ENCODE measurements at places on chromosomes 6 and 20. TPM values are rescaled to one million over a fixed set of nuclear protein-coding genes. Genes with fewer than 3 reads are reported as not detected.
A peak's percentile ranks its signal among the peaks of the same experiment; 100 is the strongest.

DNA sequence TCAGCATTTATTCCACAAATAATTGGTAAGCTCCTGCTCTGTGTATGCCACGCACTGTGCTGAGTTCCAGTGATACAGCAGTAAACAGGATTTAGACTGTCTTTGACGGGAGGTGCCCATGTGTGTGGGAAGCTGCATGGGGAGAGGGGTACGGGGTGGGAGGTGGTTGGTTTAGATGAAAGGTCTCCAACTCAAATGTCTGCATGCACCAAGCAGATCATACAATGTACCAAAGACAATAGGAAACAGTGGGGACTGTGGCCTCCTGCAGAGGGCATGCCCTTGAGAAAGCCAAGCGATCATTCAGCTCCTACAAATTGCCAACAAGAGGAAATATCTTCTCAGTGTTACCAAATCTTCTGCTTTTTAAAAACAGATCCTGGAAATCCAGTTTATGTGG lies 36.1 kb downstream of the SLC22A2 start:
- no peaks in the 10 kb centered on the region for H3K27me3 ChIP-seq
- no peak for DNase-seq
- no peaks in the 10 kb centered on the region for H3K36me3 ChIP-seq

DNA sequence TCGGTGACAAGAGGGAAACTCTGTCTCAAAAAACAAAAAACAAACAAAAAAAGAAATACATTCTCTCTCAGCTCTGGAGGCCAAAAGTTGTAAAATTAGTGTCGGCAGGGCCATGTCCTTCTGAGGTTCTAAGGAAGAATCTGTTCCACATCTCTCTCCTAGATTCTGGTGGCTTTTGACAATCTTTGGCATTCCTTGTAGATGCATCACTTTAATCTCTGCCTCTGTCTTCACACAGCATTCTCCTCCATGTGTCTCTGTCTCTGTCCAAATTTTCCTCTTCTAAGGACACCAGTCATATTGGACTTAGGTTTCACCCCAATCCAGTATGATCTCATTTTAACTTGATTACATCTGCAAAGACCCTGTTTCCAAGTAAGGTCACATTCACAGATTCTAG lies 9.1 kb downstream of the PPP2R5D start:
- H3K27ac ChIP-seq = no peak overlapping the region
- no peaks in the 10 kb centered on the region for H3K27me3 ChIP-seq
- no peak for DNase-seq
- peaks cover 11% of the 10 kb centered on the region for H3K36me3 ChIP-seq
- H3K4me3 ChIP-seq = no peak overlapping the region
- H3K4me1 ChIP-seq = no peaks in the 10 kb centered on the region

DNA sequence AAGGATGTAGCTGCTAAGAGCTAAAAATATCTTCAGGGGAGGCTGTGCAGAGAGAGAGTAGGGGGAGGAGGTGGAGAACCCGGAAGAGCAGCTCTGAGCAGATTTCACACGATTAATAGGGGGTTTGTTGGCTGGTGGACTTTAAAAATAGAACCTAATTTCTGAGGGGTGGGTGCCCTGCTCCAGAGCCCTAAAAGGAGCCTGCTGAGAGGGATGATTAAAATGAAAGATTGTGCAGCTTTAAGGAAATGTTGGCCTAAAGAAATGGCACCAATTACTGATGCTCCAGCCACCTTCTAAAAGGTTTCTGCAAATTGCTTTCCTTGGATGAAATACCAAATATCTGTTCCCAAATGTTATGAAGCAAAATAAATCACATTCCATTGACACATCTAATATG lies 202.8 kb upstream of the BTBD3 start:
- no peak overlapping the region for H3K27ac ChIP-seq
- no peaks in the 10 kb centered on the region for H3K27me3 ChIP-seq
- H3K4me1 ChIP-seq = no peaks in the 10 kb centered on the region

GRCh38 chr6:87103977-87104601 lies 9.2 kb upstream of the CGA start:
- H3K27ac ChIP-seq = no peak overlapping the region
- H3K36me3 ChIP-seq = no peaks in the 10 kb centered on the region
- peaks cover 3% of the 10 kb centered on the region for H3K27me3 ChIP-seq

Gene CD93
- not detected for total RNA-seq

GRCh38 chr6:44471271-44471981 lies 83.9 kb downstream of the CDC5L start:
- no peak for DNase-seq
- H3K27me3 ChIP-seq = peaks cover 50% of the 10 kb centered on the region
- H3K36me3 ChIP-seq = no peaks in the 10 kb centered on the region
- peaks cover 7% of the 10 kb centered on the region for H3K4me1 ChIP-seq
- no peak overlapping the region for H3K4me3 ChIP-seq

- no peaks in the 10 kb centered on the region for H3K4me1 ChIP-seq
- H3K27me3 ChIP-seq = peaks cover 18% of the 10 kb centered on the region
- H3K36me3 ChIP-seq = no peaks in the 10 kb centered on the region
- no peak for DNase-seq
- no peak overlapping the region for H3K4me3 ChIP-seq
- H3K27ac ChIP-seq = no peak overlapping the region
Measured at GRCh38 chr6:170091639-170092579, 199.0 kb downstream of the DLL1 start.

Gene ADGRG6
- total RNA-seq = 83.6 TPM

DNA sequence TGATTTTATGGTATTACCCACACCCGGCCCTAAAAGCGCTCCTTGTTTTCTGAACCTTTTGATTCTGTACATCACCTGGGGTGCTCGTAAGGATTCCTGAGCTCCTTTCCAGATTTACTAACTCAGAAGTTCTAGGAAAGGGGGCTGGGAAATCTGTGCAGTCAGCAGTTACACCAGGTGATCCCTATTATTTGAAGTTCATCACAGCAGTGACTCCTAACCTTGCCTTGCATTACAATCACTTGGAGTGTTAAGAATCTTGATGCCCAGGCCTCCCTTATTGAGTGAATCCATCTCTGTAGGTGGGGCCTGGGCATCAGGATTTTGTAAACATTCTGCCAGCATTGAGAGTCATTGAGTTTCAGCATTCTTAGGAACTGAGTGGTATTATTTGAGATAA lies 44.7 kb downstream of the BMP6 start:
- H3K27me3 ChIP-seq = no peaks in the 10 kb centered on the region
- H3K4me3 ChIP-seq = no peak overlapping the region
- no peak overlapping the region for H3K27ac ChIP-seq
- H3K36me3 ChIP-seq = no peaks in the 10 kb centered on the region

DNA sequence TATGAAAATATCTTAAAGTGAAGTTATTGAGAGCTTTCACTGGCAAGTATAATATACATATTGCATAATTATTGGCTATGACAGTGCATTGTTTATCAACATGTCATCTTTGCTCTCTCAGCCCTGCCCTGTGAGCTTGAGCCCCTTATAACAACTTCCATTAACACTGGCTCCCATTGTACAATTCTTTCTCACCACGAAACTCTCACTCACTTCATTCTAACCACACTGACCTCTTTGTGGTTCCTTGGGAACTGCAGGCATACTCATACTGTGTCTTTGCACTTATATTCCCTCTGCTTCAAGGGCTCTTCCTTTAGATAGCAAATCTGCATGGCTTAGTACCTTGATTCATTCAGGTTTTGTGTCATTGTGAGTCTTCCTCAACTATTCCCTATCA lies 411.8 kb downstream of the CDKAL1 start:
- no peaks in the 10 kb centered on the region for H3K36me3 ChIP-seq
- H3K27me3 ChIP-seq = no peaks in the 10 kb centered on the region
- peak overlapping the region; percentile 5 for H3K27ac ChIP-seq
- H3K4me1 ChIP-seq = peaks cover 22% of the 10 kb centered on the region

GRCh38 chr6:164408868-164409267 lies 900.5 kb downstream of the C6orf118 start:
- no peaks in the 10 kb centered on the region for H3K4me1 ChIP-seq
- H3K27me3 ChIP-seq = no peaks in the 10 kb centered on the region
- no peak overlapping the region for H3K27ac ChIP-seq

Gene RAB44
- total RNA-seq = not detected

DNA sequence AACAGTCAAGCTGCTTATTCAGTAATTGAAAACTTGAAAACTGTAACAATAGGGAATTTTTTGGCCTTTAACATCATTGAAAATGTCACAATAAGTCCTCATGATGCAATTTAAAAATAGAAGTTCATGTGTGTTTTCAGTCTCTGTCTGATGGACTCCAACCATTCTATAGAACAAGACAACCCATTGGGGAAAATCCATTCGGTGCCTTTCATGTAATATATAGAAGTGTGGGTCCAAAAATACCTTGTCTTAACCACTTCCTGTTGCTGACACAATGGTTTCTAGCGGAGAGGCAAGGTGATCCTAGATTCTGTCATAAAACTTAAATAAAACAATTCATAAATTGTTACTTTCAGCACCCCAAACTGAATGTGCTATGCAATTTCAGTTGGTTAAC lies 1131.3 kb upstream of the MAP3K7 start:
- no peak overlapping the region for H3K27ac ChIP-seq
- no peaks in the 10 kb centered on the region for H3K4me1 ChIP-seq
- H3K4me3 ChIP-seq = no peak overlapping the region
- no peak for DNase-seq

Gene KCNQ2
- not detected for total RNA-seq

- H3K27me3 ChIP-seq = no peaks in the 10 kb centered on the region
- H3K36me3 ChIP-seq = no peaks in the 10 kb centered on the region
- H3K4me1 ChIP-seq = no peaks in the 10 kb centered on the region
- no peak for DNase-seq
Measured at GRCh38 chr20:56987986-56988385, 278.5 kb downstream of the BMP7 start.

Gene SYNDIG1
- total RNA-seq = not detected

DNA sequence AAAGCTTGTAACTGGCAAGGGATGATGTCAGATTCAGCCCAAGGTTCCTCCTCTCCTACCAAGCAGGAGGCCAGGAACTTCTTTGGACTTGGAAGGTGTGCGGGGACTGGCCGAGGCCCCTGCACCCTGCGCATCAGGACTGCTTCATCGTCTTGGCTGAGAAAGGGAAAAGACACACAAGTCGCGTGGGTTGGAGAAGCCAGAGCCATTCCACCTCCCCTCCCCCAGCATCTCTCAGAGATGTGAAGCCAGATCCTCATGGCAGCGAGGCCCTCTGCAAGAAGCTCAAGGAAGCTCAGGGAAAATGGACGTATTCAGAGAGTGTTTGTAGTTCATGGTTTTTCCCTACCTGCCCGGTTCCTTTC lies 14.4 kb downstream of the TNFAIP3 start:
- peaks cover 41% of the 10 kb centered on the region for H3K36me3 ChIP-seq
- H3K4me3 ChIP-seq = no peak overlapping the region
- DNase-seq = no peak
- no peaks in the 10 kb centered on the region for H3K27me3 ChIP-seq

Gene ENPP3
- total RNA-seq = 23.9 TPM

- peaks cover 17% of the 10 kb centered on the region for H3K4me1 ChIP-seq
- no peak overlapping the region for H3K27ac ChIP-seq
- no peak overlapping the region for H3K4me3 ChIP-seq
- no peaks in the 10 kb centered on the region for H3K27me3 ChIP-seq
- no peaks in the 10 kb centered on the region for H3K36me3 ChIP-seq
Measured at GRCh38 chr6:27139756-27140579, 107.5 kb upstream of the PRSS16 start.

Gene ZBP1
- not detected for total RNA-seq

DNA sequence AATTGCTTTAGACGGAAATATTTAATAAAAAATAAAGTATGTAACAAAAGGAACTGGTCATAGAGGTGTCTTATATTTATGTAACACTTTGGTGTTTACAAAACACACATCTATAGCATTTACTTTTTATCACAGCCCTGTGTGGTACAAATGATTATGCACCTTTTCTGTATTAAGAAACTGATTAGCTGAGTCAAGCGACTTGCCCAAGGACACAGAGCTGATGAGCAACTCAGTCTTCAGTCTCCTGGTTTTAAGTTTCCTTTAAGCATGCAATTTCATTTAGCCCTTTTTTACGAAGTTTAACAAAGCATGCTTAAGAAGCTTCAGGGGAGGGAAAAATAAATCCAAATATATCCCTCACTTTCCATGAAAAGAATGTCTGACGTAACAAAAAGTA lies 2.5 kb downstream of the DCDC2 start:
- peak overlapping the region; percentile 27 for H3K27ac ChIP-seq
- H3K36me3 ChIP-seq = peaks cover 6% of the 10 kb centered on the region
- H3K4me3 ChIP-seq = peak overlapping the region; percentile 81

Gene DUSP15
- total RNA-seq = 0.93 TPM

DNA sequence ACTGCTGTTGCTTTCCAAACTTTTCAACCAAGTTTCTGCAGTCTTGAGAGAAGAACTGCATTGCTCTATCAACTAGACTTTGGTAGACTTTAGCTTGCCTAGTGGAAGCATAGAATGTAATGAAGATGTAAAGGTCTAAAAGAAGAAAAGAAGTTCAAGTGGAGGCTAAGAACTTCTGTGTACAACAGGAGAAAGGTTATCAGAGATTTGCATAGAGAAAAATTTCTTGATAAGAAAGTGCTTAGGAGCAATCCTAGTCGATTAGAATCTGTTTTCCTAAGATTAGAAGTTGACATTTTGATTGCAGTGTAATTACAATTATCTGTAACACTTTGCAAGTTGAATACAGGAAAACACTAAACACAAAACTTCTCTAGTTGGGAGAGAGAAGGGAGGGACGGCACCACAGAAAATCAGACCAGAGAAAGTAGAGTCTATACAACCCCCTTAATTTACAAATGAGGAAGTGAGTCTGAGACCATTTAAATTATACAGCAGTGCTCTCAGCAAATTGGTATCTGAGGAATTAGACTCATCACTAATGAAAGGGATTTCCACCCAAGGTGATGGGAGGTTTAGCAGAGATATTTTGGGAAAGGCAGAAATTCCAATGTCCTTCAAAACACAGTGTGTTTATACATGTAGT lies 194.3 kb upstream of the MARCKS start:
- no peak overlapping the region for H3K4me3 ChIP-seq
- no peaks in the 10 kb centered on the region for H3K27me3 ChIP-seq
- no peak for DNase-seq
- peaks cover 32% of the 10 kb centered on the region for H3K4me1 ChIP-seq
- H3K36me3 ChIP-seq = no peaks in the 10 kb centered on the region

Gene SLC16A10
- 11.3 TPM for total RNA-seq

Gene CYP24A1
- total RNA-seq = 6.9 TPM

Gene SLC32A1
- not detected for total RNA-seq

- peaks cover 25% of the 10 kb centered on the region for H3K27me3 ChIP-seq
- DNase-seq = no peak
- no peaks in the 10 kb centered on the region for H3K4me1 ChIP-seq
- H3K36me3 ChIP-seq = no peaks in the 10 kb centered on the region
- H3K4me3 ChIP-seq = no peak overlapping the region
Measured at GRCh38 chr20:53381568-53382262, 211.9 kb downstream of the ZNF217 start.

Gene MUCL3
- not detected for total RNA-seq

DNA sequence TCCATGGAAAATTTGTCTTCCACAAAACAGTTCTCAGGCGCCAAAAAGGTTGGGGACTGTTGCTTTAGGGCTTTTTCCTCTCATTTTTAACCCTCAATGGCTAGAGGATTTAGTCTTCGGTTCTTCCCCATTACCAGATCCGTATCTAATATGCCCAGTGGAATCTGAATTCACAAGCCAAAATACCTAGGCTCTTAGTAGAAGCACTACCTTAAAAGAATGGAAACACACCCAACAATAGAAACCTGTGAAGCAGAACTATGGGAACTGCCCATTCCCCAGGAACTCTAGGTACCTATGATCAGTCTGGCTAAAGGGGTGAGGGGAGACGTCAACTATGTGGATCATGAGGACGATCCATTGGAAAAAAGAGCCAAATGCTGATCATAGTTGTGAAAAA lies 3.1 kb downstream of the TREML4 start:
- no peaks in the 10 kb centered on the region for H3K4me1 ChIP-seq
- no peak overlapping the region for H3K4me3 ChIP-seq
- H3K27me3 ChIP-seq = no peaks in the 10 kb centered on the region

GRCh38 chr6:4928426-4928825 lies 75.4 kb downstream of the RPP40 start:
- H3K4me3 ChIP-seq = no peak overlapping the region
- no peaks in the 10 kb centered on the region for H3K36me3 ChIP-seq
- H3K27me3 ChIP-seq = no peaks in the 10 kb centered on the region

All from HepG2 (cell line).